H54 (cell line): ENCODE measurements at places on chromosomes 7 and 10.

- DNase-seq, result no peak
Observed at GRCh38 chr7:77222819-77223218, 23.2 kb upstream of the FGL2 start.

DNA sequence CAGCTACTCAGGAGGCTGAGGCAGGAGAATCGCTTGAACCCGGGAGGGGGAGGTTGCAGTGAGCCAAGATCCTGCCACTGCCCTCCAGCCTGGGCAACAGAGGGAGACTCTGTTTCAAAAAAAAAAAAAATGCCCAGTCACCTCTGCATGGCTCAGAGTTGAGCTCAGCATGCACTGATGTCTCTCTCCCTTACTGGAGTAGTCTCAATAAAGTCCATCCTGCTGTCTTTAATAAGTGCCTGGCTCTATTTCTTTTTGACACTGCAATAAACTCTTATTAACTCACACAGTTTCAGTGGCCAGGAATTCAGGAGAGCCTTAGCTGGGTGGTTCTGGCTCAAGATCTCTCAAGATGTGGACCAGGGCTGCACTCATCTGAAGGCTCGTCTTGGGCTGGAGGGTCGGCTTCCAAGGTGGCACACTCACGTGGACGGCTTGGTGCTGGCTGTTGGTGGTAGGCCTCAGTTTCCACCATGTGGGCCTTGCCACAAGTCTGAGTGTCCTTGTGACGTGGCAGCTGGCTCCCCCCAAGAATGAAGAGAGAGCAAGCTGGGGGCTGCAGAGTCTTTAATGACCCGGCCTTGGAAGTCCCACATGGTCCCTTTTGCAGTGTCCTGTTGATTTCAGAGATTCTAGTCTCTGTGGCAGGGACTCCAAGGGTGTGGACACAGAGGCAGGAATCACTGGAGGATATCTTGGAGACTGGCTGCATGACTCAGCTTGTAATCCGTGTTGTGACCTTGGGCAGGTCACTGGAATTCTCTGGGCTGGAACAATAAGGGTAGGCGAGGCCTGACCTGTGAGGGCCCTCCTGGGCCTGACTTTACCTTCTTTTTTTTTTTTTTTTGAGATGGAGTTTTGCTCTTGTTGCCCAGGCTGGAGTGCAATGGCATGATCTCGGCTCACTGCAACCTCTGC is 85.9 kb upstream of the KMT2C start:
- DNase-seq, result no peak

DNA sequence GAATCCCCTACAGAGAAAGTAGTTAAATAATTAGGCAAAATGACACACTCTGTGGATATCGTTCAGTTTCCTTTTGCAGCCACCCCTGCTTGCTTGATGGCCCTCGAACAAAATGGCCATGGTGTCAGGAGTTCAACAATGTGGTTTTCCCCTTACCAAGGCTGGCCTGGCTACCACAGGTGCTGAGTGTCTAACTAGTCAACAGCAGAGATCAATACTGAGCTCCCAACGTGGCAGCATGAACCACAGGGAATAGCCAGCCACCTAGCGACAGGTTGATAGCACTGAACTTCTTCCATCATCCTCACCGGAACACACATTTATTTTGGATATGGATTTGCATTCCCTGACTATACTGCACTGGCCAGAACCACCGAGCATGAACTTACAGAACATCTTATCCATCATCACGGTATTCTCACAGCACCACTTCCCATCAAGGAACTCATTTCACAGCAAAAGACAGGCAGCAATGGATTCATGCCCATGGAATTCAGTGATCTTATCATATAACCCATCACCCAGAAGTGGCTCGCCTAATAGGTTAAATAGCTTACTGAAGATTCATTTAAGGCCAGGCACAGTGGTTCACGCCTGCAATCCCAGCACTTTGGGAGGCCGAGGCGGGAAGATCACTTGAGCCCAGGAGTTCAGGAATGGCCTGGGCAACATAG is 6.3 kb downstream of the C10orf67 start:
- DNase-seq, result no peak

GRCh38 chr10:102714621-102715455 is at the start of gene SFXN2:
TSS of gene SFXN2 (plus strand) at chr10:102714636. CDS start at chr10:102726637, 12,001 bp downstream.
- no peak for DNase-seq

GRCh38 chr7:88546808-88547207 is 212.7 kb upstream of the ZNF804B start:
- DNase-seq, result peak; percentile 12

DNA sequence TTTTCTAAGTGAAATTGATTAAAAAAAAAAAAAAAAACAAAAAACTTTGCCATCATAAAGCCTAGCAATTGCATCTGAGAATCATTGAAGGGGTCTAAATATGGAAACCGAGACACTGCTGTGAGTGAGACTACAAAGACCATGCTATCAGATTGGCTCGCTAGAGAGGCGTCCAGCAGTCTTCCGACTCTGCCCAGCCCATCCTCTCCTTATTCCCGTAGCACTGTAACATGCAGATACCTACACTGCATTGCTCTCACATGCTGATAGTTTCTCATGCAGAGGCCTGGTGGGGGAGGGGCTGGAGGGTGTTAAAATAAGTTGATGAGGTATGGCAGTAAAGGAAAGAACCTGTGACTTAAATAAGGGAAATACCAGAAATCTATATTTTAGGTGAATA is 130.7 kb downstream of the NRF1 start:
- DNase-seq, result no peak

DNA sequence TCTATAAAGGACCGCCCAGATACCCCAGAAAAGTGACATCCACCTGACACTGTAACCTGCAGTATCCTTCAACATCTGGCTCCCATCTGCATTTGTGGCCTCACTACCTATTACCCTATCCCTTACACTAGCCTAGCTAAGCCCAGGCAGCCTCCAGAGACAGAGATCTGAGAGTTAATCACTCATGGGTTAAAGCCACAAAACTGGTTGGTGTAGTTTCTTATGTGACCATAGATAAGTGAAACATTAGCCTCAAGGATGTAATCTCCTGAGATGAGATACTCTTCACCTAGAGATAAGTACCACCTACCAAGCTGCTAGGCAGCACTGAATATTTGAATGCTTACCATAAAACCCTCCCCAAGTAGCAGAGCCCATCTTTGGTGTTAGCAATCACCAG is 35.4 kb downstream of the CTTNBP2 start:
- no peak for DNase-seq

DNA sequence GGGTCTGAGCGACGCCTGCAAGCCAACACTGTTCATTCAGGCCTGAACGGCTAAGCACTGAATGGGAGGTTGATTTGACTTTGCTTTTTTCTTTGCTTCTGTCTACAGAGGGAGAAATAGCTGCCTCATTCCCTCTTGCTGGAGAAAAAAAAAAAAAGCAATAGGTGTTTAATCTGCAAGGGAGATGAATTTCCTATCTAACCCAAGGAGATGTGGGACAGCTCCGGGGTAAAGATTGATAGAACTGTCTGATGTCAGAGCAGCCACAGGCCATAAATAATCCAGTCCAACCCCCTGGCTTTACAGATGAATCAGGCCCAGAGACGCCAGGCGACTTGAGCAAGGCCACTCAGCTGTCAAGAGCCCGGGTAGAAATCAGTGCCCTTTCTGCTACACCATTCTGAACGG is 168.0 kb downstream of the ARHGAP12 start:
- DNase-seq, result no peak

- DNase-seq, result no peak
Observed at GRCh38 chr10:126705951-126706565, 35.6 kb upstream of the C10orf90 start.

DNA sequence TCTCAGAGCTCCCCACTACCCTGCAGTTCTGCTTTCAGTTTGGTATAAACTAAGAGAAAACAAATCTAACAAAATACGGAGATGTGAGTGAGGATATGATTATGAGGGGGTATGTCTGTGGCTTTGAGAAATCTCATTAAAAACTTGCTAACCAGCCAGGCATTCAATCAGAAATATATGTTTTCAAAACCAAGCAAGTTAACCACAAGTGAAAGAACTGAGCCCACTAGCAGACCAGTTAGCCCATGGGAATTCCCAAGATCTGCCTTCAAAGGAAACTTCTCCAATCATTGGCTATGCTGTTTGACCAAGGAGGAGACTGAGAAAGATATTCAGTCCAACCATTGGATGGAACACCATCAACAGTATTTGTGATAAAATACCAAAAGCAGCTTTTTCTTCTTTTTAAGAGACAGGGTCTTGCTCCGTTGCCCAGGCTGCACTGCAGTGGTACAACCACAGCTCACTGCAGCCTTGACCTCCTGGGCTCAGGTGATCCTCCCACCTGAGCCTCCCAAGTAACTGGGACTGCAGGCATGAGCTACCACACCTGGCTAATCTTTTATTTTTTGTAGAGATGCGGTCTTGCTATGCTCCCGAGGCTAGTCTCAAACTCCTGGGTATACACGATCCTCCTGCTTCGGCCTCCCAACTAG is 41.2 kb downstream of the FGFR2 start:
- DNase-seq, result no peak

DNA sequence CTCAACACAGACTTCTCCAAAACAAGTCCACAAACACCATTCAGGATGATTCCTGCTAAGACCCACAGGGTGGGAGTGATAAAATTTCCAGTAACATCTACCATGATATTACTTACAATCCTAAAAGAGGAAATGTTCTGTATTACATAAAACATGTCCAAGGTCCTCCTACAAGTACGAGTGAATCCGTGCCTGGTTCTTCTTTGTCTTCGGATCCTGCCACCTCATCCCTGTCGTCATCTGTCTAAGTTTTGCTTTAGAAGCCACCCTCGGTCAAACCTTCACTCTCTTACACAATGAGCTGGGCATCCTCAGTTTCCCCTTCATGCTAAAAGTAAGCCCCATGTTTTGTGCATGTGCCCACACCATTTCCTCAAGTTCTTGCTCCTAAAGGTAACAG is 279.0 kb downstream of the KCNMA1 start:
- no peak for DNase-seq

DNA sequence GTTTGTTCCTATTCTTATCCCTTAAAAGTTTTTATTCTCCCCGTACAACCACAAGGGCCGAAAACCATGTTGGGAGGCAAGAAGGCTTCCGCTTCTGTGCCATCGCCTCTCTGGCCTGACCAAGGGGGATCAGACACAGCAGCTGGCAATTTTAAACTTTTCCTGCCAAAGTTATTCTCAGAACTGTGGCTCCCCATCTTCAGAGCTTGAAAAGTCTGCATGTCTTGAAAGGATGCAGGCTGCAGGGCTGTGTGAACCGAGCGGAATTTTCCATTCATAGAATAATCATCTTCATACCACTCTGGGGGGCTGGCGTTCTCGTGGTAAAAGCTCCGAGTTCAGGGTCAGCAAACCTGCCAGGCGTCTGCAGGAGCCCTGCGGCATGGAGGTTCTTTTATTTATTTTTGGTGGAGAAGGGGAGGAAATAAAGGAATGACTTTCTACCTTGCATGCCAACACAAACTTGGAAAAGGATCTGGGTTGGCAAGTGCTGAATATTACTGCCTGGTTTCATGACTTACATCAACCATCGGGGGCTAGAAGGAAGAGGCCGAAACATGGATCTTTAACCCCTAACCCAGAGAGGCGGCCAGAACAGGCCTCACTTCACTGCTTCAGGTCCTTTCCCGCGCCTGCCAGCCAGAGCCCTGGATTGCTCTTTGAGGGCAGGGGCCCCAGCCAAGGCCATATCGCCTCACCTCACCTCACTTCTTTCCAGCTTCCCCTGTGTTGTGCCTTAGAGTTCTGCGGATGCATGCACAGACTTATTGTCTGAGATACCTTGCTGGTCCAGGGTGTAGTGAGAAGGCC is 3.0 kb upstream of the NANOS1 start:
- no peak for DNase-seq

- no peak for DNase-seq
Observed at GRCh38 chr7:129292861-129293260, 68.0 kb downstream of the AHCYL2 start.

DNA sequence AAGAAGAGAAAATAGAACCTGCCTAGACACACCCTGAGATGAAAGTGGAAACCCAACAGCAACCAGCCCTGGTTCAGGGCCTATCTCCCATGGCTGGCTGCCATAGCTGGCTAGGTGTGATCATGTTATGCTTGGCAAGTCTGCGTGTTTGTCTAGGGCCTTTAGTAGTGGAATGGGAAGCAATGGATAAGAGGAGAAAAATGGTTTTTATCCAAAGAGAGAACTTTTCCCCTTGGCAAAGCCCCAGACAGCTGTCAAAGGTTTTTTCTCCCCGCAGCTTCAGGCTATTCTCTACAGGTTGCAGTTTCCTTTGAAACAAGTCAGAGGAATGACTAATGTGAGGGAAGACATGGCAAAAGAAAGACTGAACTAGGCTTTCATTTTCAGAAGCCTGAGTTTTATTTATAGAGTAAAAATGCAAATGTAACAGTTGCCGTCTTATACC is 161.5 kb downstream of the SEMA3D start:
- DNase-seq, result no peak

- DNase-seq, result no peak
Observed at GRCh38 chr10:116696919-116697318, 45.4 kb downstream of the HSPA12A start.

GRCh38 chr7:66974986-66975590 is 20.3 kb downstream of the SBDS start:
- no peak for DNase-seq

DNA sequence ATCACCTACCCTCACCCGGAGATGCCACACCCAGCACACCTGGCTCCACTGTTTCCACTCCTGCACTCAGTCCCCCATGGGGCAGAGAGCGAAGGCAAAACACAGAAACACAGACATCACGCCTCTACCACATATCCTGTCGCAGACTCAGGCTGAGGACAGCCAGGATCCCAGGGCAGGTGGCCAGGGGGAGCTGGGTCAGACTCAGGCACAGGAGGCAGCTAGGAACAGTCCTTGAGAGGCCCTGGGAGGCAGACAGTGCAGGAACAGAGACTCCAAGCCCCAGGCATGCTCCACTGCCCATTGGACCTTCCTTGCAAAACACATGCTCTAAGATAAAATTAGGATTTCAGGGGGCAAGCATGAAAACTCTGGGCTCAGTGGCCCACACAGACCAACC is 154.4 kb upstream of the C7orf33 start:
- DNase-seq, result no peak

DNA sequence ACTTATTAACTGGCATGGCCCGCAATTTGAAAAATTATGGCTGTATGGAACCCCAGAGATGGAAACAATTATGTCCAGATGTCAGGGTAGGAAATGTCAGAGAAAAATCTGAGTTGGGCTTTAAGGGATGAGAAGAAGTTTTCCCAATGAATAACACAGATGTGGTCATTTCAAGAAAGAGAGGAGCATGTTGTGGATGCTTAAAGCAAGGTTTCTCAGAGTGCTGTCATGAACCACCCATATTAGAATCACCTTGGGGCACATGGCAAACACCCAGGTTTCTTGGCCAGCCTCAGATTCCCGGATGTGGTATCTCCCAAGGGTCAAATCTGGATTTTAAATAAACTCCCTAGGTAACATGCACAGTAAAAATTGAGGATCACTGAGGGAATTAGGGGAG is 43.6 kb downstream of the LAMB4 start:
- DNase-seq, result no peak

DNA sequence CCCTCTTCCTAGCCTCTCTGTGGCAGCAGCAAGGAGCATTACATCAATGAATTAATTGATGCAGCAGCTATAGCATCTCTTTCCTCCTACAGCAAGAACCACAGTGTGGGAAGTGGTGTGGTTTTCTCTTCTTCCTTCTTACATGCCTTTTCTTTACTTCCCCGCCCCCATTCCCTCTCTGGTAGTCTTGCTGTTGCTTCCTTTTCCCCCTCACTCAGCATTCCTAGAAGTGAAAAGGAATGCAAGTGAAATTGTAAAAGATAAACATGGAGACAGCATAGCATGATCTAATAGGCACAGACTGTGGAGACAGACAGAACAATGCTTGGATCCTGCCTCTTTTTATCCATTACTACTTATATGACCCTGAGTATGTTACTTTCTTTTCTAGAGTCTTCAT is 370.5 kb upstream of the BMPER start:
- no peak for DNase-seq

- peak; percentile 23 for DNase-seq
Observed at GRCh38 chr10:29392376-29393021, 103.6 kb downstream of the LYZL1 start.
